Right renal pelvis (tissue), 4 donors: ENCODE measurements at places on chromosomes 7 and 10. TPM values are rescaled to one million over a fixed set of nuclear protein-coding genes. Genes with fewer than 3 reads are reported as not detected.

Gene FOXI2
- polyA plus RNA-seq = 1.7 TPM

Gene EN2
- 0.04 TPM for polyA plus RNA-seq

Gene ABCC2
- polyA plus RNA-seq = 8.3 TPM

Gene CYP3A4
- polyA plus RNA-seq = 0.21 TPM

Gene WIPF3
- 6.0 TPM for polyA plus RNA-seq

Gene CARD11
- 2.0 TPM for polyA plus RNA-seq

Gene CRYGN
- 3.6 TPM for polyA plus RNA-seq
